ENCODE measurements at places on chromosomes 11 and 22.

DNA sequence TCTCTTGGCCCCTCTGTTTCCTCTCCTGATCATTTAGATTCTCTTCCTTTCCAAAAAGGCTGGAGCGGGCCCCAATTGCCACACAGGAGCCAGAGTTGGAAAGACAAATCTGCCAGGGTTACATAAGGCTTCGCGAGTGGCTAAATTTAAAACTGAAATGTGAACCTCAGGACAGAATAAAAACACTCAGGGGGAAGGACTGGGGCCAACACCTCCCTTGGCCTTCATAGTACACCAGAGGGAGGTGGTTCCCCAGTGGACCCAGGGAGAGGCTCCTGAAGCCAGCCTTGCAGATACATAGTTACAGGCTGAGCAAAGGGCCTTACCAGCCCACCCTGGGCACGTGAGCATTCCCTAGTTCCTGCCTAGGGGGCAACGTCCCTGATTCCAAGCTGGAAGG lies 150.1 kb downstream of the MN1 start:
- no peak for DNase-seq

DNA sequence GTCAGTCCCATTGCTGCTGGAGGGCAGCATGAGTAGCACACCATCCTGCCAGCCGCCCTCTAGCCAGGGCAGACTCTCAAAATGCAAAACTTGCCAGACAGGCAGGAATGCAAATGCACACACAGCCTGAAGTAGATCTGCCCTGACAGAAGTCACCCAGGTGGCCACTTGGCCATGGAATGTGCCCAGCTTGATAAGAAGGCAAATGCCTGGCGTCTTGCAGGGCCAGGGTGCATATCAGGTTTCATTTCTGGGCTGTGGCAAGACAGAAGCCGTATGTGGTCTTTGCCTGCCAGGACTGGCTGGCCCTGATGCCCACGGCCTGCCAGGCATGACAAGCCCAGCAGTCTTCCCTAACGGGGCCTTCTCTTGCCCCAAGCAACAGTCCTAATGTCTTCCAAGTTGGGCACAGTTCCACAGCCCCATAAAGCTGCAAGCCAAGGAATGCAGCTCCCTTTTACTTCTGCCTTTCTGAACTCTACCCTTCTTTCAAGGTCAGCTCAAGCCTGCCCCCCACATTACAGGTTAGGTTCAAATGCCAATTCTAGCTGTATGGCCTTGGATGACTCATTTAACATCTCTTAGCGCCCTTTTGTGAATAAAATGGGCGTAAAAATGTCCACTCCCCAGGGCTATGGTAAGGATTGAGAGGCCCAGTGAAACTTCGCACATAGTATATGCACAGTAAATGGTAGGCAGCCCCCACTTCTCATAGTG lies 29.7 kb downstream of the POU2AF3 start:
- DNase-seq = no peak

GRCh38 chr11:47332791-47333525 lies 19.5 kb downstream of the MYBPC3 start:
- DNase-seq = no peak

DNA sequence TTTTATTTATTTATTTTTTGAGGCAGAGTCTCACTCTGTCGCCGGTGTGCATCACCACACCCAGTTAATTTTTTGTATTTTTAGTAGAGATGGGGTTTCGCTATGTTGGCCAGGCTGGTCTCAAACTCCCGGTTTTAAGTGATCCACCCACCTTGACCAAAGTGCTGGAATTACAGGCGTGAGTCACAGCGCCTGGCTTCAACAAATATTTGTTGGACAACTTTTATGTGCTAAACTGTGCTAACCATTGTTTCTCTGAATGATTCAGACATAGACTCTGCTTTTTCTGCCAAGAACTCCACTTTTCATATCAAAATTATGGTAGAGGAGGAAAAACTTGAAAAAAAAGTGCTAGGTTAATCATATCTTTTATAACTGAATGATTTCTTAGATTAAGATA lies 36.3 kb downstream of the MMP7 start:
- peak; percentile 88 for DNase-seq

- no peak for DNase-seq
Observed at GRCh38 chr22:29320546-29320945, 5.0 kb upstream of the RASL10A start.

- DNase-seq = no peak
Observed at GRCh38 chr11:106853850-106854401, 164.3 kb downstream of the GUCY1A2 start.

DNA sequence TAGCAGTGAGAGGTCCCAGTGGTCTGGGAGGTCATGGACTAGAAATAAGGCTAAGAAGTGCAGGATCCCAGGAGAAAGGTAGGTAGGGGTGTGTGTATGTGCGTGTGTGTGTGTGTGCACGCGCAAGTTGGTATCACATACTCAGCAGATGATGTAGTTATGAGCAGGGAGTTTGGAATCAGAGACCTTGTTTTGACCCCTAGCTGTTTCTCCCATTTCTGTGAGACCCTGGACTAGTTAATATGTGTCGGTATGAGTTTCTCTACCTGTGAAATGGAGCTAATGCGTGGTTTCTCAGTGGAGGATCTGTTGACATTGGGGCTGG lies 1.3 kb downstream of the SERPING1 start:
- peak; percentile 61 for DNase-seq

GRCh38 chr11:68950270-68950669 lies 30.5 kb downstream of the MRGPRD start:
- peak; percentile 22 for DNase-seq

- DNase-seq = no peak
Observed at GRCh38 chr11:32610797-32611352, 27.2 kb downstream of the EIF3M start.

DNA sequence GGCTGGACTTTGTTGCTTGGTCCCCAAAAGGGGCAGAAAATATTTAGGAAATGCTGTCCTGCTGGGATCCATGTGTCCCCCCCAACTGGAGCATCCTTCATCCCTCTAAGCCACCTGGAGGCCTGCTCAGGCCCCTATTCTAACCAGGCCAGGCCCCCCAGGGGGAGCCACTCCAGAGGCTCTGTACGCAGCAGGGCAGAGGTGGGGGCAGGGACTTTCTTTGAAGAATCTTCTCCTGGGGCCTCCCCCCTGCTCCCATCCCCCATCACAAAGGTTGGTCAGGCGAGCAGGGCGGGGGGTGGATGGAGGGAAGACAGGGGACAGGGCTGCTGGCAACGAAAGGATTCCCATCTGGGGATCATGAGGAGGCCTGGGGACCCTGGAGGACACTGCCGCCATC lies 170.8 kb downstream of the MN1 start:
- no peak for DNase-seq

DNA sequence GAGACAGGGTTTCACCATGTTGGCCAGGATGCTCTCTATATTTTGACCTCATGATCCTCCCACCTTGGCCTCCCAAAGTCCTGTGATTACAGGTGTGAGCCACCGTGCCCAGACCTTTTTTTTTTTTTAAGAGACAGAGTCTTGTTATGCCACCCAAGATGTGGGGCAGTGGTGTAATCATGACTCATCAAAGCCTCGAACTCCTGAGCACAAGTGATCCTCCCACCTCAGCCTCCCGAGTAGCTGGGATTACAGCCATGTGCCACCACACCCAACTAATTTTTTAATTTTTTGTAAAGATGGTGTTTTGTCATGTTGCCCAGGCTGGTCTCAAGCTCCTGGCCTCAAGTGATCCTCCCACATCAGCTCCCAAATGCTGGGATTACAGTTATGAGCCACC lies 37.9 kb downstream of the IZUMO1R start:
- no peak for DNase-seq

DNA sequence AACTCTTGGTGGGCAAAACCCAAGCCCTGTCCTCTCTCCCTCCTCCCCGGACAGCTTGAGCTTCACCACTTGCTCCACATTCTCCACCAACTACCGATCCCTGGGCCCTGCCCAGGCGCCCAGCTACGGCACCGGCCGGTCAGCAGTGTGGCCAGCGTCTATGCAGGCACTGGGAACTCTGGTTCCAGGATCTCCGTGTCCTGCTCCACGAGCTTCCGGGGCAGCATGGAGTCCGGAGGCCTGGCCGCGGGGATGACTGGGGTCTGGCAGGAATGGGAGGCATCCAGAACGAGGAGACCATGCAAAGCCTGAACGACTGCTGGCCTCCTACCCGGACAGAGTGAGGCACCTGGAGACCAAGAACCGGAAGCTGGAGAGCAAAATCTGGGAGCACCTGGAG lies 68.9 kb upstream of the RTL6 start:
- DNase-seq = no peak

- peak; percentile 18 for DNase-seq
Observed at GRCh38 chr11:94907226-94907625, 66.1 kb downstream of the CWC15 start.

DNA sequence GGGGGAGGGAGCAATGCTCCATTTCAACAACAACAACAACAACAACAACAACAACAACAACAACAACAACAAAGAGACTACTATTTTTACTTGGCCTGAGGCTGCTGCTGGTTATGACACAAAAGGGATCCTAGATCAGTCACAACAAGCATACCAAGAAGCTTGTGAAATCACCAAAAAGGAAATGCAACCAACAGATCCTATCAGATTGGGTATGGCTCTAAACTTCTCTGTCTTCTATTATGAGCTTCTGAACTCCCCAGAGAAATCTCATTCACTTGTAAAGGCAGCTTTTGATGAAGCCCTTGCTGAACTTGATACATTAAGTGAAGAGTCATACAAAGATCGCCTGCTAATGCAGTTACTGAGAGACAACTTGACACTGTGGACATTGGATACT lies 10.5 kb upstream of the MS4A2 start:
- DNase-seq = no peak

DNA sequence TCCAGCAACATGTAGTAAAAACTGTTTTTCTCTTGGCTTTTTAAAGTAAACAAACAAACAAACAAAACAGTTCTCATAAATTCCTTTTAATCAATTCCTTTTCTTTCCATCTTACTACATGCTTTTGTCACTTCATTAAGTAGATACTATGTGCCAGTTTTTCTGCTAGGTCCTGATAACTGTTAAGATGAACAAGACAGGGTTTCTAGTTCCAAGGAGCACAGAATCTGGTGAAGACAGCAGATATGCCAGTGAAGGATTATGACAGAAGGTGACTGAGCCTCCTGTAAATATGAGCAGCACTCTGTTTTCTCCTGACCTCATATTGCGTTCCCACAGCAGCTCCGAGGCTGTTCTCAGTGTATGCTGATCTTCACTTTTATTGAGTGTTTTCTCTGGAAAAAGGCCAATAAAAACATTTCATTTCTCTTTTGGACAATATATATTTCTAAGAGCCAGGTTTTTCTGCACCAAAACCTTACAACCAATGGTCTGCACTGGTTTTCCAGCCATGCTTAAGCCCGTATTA lies 45.8 kb downstream of the HEPHL1 start:
- DNase-seq = peak; percentile 18

GRCh38 chr22:49767355-49768062 lies 60.2 kb downstream of the BRD1 start:
- peak; percentile 71 for DNase-seq

- no peak for DNase-seq
Observed at GRCh38 chr11:97645736-97646135, 1255.9 kb downstream of the JRKL start.

DNA sequence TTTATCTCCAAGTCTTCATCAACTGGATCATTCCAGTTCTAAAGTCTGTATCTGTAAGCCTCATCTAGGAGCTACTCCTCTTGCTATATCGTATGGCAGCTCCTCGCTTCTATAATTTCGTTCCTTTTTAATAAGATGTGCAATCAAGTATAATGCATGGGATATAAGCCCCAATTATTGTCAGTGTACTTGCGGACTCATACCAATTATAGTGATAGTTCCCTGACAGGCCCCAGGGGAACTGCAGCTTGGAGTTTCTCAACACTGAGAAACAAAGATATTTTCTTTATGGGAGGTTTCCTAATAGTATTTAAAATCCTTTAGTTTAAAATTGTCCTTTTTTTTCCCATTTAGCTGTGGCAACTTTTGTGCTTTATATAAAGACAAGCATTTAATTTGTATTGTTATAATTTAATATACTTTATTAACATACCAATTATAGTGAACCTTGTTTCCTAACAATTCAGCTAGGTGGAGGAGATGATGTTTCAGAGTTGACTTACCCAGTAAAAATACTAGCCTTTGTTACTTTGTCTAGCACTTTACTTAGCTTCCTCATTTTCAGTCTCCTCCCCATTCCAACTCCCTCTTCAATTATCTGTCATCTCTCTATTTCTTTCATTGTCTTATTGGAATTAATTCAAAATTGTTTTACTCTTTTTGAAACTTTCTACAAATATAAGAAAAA lies 25.3 kb upstream of the DDX17 start:
- DNase-seq = peak; percentile 11

DNA sequence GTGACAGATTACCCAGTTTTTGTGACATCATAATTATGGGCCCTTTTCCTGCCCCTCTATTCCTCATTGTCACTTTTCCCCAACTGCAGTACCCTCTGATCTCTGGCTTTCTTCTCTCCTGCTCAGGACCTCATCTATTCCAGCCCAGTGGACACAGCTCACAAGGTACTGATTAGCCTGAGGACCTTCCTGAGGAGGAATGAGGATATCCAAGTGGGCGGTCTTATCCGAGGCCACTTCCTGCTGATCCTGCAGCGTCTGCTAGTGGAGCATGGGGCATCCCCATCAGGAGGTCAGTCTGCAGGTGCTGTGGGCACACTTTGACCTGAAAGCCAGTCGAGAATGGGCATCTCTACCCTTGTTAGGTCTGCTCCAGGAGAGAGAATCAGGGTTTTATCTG lies 24.5 kb upstream of the CCDC134 start:
- DNase-seq = no peak

DNA sequence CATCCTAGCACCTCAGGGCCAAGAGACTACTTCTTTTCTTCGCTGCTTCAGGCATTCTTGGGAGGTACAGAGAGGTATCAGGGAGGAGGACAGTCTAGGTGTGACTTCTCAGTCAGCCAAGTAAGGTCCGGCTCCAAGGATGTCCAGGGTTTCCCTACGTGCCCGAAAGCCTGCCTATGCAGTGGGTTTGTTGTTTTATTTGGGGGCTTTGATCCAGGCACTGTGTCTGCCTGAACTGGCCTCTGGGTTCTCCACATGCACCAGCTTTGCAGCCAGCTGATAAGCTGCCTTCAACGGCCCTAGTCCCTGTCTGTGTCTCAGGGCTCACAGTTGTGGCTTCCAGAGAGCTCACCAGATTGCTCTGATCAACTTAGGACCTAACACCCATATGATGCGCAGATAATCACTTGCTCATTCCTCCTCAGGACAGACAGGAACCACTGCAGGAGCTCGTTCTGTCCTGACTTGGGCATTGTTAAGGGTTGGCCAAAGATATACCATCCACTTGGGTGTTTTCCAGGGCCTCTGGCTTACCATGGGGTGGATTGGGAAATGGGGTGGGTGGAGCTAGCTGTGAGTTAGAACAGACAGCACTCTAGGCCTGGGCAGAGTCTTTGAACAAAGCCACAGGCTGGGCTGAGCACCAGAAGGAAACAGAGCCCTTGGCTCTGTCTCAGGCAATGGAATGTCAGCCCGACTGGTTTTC lies 45.5 kb upstream of the CRYBB3 start:
- DNase-seq = peak; percentile 93

Measured in cardiac fibroblast (primary cell).